ENCODE measurements at places on chromosomes 12 and 14.

DNA sequence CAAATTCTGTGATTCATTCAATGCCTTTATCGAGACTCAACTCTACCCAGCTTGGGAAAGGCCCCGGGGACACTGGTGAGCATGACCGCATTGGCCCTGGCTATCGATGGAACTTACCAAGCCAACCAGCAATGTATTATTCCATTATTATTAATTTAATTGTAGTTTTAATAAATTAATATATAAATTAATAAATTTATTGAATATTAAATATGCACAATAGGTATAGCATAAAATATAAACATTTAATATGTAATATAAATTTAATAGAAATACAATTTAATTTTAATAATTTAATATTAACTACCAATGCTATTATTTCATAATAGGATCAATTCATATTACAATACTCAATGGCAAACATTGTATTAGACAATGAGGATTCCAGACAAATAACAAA lies 163.4 kb downstream of the DPF3 start:
- DNase-seq, result no peak

DNA sequence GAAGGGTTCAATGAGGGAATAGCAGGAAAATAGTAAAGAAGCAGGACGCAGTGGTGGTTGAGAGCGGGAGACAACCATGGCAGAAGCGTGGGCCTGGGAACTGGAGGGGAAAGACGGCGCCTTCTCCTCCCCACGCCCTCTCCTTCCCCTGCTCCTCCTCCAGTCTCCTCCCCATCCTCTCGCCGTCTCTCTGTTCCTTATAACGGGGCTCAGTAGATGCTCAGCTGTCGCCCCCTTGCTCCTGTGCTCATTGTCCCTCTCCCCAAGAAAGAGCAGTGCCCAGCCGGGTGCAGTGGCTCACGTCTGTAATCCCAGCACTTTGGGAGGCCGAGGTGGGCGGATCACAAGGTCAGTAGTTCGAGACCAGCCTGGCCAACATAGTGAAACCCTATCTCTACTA lies 142.0 kb downstream of the BCL11B start:
- no peak for DNase-seq

GRCh38 chr14:89327771-89328212 lies 89.2 kb downstream of the FOXN3 start:
- no peak for DNase-seq

GRCh38 chr12:130013771-130014484 lies 110.1 kb upstream of the TMEM132D start:
- DNase-seq, result peak; percentile 51

GRCh38 chr12:18899678-18900317 lies 161.9 kb downstream of the CAPZA3 start:
- DNase-seq, result no peak

DNA sequence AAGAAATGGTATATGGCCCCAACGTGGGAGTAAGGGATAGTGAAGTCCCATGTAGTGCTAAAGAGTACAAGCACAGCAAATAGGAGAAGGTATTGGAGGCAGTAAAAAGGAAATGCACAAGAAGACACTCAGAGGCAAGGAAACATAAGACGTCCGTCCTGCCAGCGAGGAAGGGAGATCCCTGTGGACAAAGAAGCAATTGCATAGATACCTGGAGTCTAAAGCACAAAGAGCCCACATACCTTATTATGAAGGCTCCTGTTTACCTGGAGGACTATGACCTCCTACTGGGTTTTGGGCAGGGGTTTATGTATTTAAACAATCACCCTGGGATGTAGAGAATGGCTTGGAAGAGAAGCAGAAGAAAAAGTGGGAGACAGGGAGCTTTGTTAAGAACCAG lies 341.2 kb upstream of the DCN start:
- DNase-seq, result no peak

DNA sequence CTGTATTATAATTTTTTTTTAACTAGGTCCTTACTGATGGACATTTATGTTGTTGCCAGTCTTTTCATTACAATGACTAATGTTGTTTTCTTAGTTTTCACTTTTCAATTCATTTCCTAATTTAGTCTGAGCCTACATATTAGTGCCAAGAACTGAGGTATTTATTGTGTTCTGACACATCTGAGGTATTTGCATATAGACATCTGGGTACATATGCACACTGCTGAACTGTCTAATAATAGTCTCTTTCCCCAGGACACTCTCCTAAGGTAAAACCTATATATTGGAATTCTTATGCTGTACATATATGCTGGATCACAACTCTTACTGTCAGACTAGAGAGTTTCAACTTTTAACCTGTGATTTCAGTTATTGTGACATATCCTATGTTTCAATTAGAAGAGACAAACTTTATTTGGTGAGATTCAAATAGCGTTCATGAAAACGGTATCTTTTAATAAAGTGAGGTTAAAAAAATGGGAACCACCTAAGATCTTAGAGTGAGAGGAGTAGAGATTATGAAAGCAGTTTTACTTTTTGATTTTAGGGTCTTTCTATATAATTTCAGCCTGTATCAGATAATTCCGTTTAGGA lies 263.2 kb downstream of the RAD51B start:
- no peak for DNase-seq

DNA sequence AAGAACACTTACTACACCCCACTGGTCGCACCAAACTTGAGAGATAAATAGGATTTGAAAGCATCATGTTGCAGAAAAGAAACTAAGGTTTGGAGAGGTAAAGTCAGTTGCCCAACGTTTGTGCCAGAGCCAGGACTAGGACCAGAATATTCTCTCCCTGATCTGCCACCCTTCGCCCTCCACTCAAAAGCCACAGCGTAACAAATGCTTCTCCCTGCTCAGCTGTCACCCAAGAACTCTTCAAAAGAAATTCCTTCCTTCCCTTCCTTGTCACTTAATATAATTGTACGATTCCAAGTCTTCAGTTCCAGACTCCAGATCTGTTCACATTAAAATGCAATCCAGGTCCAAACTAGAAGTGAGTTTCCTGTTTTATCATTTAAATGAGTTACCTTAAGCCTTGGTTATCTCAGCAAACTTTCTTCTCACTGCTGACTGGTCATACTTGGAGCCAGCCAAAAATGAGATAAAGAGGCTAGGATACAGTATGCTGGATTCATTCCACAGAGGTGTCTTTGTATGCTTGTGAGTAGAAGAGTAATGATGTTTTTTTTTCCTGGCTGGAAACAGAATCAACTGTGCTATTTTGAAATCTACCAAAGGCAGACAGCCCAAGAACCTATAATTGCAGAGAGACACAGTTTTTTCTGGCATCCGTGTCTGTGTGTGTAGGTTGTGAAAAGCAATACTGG lies 12.8 kb upstream of the PPFIBP1 start:
- DNase-seq, result no peak

DNA sequence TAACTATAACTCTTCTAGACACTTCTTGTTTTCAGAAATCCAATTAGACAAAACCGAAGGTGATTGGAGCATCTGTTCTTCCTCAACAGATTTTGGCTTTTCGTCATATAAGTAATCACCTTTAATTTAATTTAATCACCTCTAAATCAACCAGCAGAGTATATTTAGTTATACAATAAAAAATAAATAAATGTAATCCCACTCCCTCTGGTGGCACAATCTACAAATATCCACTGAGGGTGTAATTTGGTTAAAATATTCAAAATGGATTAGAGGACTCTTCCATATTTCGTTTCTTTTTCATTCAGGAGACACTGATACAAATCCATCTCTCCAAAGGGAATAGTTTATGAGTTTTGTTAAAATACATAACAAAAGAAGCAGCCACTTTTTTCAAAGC lies 18.3 kb upstream of the SLC35F4 start:
- DNase-seq, result no peak

DNA sequence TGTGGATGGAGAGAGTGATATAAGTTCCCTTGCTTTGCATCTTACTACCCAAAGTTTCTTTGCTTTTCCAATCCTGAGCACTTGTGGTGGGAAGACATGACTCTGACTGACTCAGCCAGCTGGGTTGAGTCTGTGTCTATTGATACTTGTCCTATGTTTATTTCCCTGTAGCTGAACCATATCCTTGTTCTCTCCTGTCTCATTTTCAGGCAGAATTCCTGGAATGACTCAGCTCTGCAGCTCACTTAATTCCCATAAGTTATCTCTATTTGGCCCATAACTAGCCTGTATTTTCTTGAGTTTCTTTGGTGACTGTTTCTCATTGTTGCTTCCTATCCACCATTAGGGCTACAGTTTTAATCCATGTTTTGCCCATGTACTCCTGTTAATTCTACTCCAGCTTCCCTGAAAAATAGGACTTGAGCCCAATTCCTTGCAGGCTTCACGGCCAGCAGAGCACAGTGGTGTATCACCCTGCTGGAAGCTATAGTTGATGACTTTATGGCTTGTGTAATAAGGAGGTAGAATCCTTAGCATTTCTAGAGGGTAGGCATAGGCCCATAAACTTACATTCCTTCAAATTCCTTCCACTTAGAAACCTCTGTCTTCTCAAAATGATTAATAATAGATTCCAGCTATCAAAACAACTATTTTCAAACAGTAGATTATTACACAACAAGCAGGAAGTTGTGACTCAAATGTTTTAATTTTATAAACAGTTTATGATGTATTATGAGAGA lies 183.1 kb downstream of the TMTC3 start:
- no peak for DNase-seq

DNA sequence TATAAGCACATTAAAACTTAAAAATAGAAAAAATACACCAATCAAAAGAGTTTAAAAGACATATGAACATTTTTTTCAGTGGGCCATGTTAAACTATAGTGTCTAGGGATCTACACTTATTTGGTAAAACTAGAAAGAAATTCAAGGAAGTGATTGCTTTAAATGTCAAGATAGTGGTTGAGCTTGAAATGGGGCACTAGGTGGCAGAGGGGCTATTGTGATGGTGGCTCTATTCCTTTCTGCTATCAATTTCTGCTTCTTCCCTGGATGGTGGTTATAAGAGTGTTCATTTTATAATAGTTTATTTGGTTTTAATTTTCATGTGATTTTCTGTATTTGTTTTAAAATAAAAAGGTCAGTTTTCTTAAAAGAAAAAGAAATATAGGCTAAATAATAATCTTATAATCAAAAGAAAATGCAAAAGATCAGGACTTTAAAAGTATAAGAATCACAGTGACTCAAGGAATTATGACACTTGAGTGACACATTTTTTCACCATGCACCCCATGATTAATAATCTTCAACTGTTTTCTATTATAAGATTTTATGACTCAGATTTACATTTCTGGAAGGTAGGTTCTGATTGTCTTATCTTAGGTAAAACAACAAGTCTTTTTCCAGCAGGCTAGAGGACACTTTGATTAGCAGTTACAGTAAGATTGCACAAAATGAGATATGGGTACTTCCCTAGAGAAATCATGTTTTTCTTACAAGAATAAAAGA lies 137.5 kb downstream of the FSCB start:
- DNase-seq, result no peak

- DNase-seq, result no peak
Measured at GRCh38 chr14:100582496-100583165, 4.6 kb downstream of the BEGAIN start.

DNA sequence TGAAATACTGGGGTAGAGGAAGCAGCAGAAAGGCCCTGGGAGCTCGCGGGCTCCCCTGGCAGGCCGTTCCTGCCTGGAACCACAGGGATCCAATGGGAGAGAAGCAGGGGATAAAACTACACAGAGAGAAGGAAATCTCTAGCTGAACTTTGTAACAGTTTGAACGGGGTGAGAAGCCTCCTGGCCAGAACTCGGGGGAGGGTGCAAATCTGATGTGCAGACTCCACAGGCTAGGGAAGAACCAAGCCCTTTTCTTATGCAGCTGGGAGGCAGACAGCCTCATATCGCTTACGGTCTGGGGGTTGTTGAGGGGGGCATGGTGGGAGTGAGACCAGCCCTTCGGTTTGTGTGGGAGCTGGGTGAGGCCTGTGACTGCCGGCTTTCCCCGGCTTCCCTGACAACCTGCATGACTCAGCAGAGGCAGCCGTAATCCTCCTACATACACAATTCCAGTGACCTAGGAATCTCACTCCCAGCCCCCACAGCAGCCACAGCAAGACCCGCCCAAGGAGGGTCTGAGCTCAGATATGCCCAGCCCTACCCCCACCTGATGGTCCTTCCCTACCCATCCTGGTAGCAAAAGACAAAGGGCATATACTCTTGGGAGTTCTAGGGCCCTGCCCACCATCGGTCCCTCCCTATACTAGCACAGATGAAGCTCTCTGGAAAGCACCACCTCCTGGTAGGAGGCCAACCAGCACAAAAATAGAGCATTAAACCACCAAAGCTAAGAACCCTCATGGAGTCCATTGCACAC lies 143.0 kb downstream of the TMTC1 start:
- no peak for DNase-seq

DNA sequence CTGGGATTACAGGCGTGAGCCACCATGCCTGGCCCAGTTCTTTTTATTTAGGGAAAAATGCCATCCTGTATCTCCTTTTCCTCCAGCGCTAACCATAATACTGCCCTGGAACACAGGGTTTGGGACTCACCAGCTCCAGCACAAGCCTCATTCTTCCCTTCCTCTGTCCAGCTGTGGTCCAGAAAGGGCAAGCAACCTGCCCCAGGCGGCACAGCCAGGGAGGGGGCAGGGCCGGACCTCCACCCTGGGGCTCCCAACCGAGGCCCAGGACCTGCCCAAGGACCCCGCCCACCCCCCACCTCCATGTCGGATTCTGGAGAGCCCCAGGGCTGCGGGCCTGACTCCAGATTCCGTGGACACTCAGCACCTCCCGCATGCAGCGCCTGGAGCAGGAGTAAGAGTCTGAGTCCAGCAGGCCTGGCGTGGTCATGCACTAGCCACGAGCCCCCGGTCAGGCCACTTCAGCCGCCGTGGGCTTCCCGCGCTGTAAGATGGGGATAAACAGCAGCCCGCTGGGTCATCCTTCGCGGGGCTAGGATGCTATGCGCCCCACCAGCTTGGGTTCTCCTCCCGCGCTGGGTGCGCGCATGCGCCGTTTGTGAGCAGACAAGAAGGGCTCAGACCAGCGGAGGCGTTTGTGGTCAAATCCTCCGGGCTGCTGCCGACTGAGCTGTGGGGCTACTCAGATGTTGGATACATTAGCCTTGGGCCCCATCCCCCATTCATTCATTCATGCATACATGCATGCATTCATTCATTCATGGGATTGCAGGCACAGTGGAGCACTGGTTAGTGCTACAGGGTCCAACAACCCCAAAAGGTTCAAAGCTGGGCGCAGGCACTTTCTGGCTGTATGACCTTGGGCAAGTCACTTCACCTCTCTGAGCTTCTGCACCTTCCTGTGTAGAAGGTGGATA lies 16.3 kb downstream of the TMEM119 start:
- DNase-seq, result no peak

- DNase-seq, result no peak
Measured at GRCh38 chr12:92039046-92039445, 106.6 kb downstream of the BTG1 start.

GRCh38 chr12:59194794-59195193 lies 274.5 kb upstream of the LRIG3 start:
- DNase-seq, result no peak

- DNase-seq, result no peak
Measured at GRCh38 chr12:3313066-3313465, 177.9 kb upstream of the PRMT8 start.

GRCh38 chr14:105062048-105062433 lies 3.2 kb downstream of the GPR132 start:
- no peak for DNase-seq

GRCh38 chr12:5442251-5443006 lies 10.5 kb downstream of the NTF3 start:
- DNase-seq, result no peak

Data from activated naive CD8-positive, alpha-beta T cell treated with anti-CD3 and anti-CD28 coated beads for 36 hours (primary cell).